ENCODE measurements at places on chromosomes 1 and 21. TPM values are rescaled to one million over a fixed set of nuclear protein-coding genes. Genes with fewer than 3 reads are reported as not detected.
A peak's percentile ranks its signal among the peaks of the same experiment; 100 is the strongest.

Gene MARK1
- total RNA-seq: 0.72 TPM

Gene TNFRSF18
- total RNA-seq: not detected

Gene CNKSR1
- total RNA-seq: under 0.01 TPM

Gene PLEKHN1
- total RNA-seq: 0.88 TPM

Gene RIMS3
- total RNA-seq: 6.2 TPM

Gene VAV3
- 0.72 TPM for total RNA-seq

Gene KANK4
- total RNA-seq: under 0.01 TPM

Gene TMIGD3
- 0.29 TPM for total RNA-seq

Gene CELA3B
- total RNA-seq: not detected

Gene NEK2
- total RNA-seq: 2.4 TPM

Gene OPRD1
- total RNA-seq: not detected

Gene MCOLN2
- 0.88 TPM for total RNA-seq

Gene KIF14
- total RNA-seq: 1.8 TPM

Gene DMRTA2
- under 0.01 TPM for total RNA-seq

Gene OR10J1
- not detected for total RNA-seq

Gene ATP1A4
- not detected for total RNA-seq

Gene HMGCS2
- total RNA-seq: not detected

- H3K27me3 ChIP-seq: no peaks in the 10 kb centered on the region
- no peaks in the 10 kb centered on the region for H3K36me3 ChIP-seq
- H3K27ac ChIP-seq: peak overlapping the region; percentile 9
- H3K4me3 ChIP-seq: peak overlapping the region; percentile 50
- H3K4me1 ChIP-seq: peaks cover 33% of the 10 kb centered on the region
- DNase-seq: peak; percentile 55
Measured at GRCh38 chr21:39630191-39630591, 17.5 kb downstream of the B3GALT5 start.

GRCh38 chr1:113452921-113453770 is 62.8 kb downstream of the MAGI3 start:
- peaks cover 12% of the 10 kb centered on the region for H3K4me1 ChIP-seq
- no peaks in the 10 kb centered on the region for H3K36me3 ChIP-seq
- no peak overlapping the region for H3K27ac ChIP-seq

- DNase-seq: no peak
- no peaks in the 10 kb centered on the region for H3K36me3 ChIP-seq
- H3K4me1 ChIP-seq: peaks cover 23% of the 10 kb centered on the region
- H3K27me3 ChIP-seq: no peaks in the 10 kb centered on the region
- no peak overlapping the region for H3K27ac ChIP-seq
Measured at GRCh38 chr1:23171181-23171755, 2.6 kb upstream of the LUZP1 start.

GRCh38 chr1:19344372-19344810 is 32.3 kb downstream of the SLC66A1 start:
- no peak overlapping the region for H3K4me3 ChIP-seq
- no peak overlapping the region for H3K27ac ChIP-seq
- no peaks in the 10 kb centered on the region for H3K27me3 ChIP-seq
- H3K4me1 ChIP-seq: no peaks in the 10 kb centered on the region
- peak; percentile 94 for DNase-seq
- H3K36me3 ChIP-seq: peaks cover 72% of the 10 kb centered on the region

DNA sequence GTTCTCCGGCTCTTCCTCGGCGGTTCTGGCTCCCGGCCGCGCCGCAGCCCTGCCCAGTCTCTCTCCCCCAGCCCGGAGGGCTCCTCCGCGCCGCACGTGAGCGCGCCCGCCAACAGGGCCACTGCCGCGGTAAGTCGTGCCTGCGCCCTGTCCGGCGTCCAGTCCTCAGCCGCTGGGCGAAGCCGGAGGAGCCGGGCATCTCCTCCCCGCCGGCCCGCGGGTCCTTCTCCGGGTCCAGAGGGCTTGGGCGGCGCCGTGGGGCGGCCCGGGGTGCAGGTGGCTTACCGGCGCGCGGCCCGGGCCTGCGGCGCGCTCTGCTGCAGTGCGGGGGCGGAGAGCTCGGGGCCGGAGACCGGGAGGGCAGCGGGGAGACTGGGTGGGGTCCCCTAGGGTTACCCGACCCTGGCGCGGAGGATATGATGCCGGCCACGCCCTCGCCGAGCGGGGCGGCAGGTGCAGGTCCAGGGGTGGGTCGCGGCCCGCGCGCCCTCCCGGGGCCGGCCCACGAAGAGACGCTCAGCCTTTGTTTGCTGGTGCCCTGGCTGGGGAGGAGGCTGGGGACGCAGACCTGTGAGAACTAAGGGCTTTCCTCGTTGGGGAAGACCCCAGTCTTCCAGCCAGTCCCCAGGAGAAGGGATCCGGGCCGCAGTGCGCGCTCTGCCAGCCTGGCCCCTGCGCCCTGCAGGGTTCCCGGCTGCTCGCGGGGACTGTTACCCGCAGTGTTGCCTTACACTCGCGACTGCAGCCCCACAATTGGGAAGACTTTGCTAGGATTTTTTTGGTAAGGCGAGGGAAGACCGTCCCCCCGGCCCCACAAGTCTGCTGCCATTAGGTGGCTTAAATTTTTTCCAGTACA is at the start of gene DOP1B:
DOP1B (plus strand) TSS at position 10 of the 856 bp plus-strand sequence. CDS start 7,910 bp downstream, outside the sequence.
- H3K27me3 ChIP-seq: no peaks in the 10 kb centered on the region
- peak within 1 kb of the TSS; percentile 88 for H3K4me3 ChIP-seq
- DNase-seq: peak; percentile 88
- H3K27ac ChIP-seq: no peak within 1 kb of the TSS

- H3K27me3 ChIP-seq: no peaks in the 10 kb centered on the region
- H3K36me3 ChIP-seq: no peaks in the 10 kb centered on the region
Measured at GRCh38 chr1:203153989-203154821, 21.4 kb downstream of the MYBPH start.

- H3K36me3 ChIP-seq: no peaks in the 10 kb centered on the region
- no peak overlapping the region for H3K4me3 ChIP-seq
- no peaks in the 10 kb centered on the region for H3K27me3 ChIP-seq
- peaks cover 25% of the 10 kb centered on the region for H3K4me1 ChIP-seq
- no peak overlapping the region for H3K27ac ChIP-seq
Measured at GRCh38 chr1:58907398-58907797, 123.6 kb upstream of the JUN start.

GRCh38 chr1:6984986-6985385 is 199.7 kb downstream of the CAMTA1 start:
- no peaks in the 10 kb centered on the region for H3K4me1 ChIP-seq
- peaks cover 20% of the 10 kb centered on the region for H3K27me3 ChIP-seq
- H3K27ac ChIP-seq: no peak overlapping the region
- no peak for DNase-seq
- no peaks in the 10 kb centered on the region for H3K36me3 ChIP-seq
- no peak overlapping the region for H3K4me3 ChIP-seq

GRCh38 chr1:71461416-71461815 is 380.6 kb upstream of the ZRANB2 start:
- no peaks in the 10 kb centered on the region for H3K4me1 ChIP-seq
- H3K27ac ChIP-seq: no peak overlapping the region
- no peak for DNase-seq
- no peaks in the 10 kb centered on the region for H3K36me3 ChIP-seq
- no peak overlapping the region for H3K4me3 ChIP-seq

- peak; percentile 78 for DNase-seq
- H3K27me3 ChIP-seq: no peaks in the 10 kb centered on the region
- H3K36me3 ChIP-seq: no peaks in the 10 kb centered on the region
Measured at GRCh38 chr1:2598329-2598931, 11.9 kb downstream of the PRXL2B start.

- H3K27ac ChIP-seq: no peak overlapping the region
- DNase-seq: no peak
- no peak overlapping the region for H3K4me3 ChIP-seq
- H3K4me1 ChIP-seq: peaks cover 47% of the 10 kb centered on the region
- no peaks in the 10 kb centered on the region for H3K36me3 ChIP-seq
Measured at GRCh38 chr1:205376739-205377138, 20.0 kb upstream of the KLHDC8A start.

DNA sequence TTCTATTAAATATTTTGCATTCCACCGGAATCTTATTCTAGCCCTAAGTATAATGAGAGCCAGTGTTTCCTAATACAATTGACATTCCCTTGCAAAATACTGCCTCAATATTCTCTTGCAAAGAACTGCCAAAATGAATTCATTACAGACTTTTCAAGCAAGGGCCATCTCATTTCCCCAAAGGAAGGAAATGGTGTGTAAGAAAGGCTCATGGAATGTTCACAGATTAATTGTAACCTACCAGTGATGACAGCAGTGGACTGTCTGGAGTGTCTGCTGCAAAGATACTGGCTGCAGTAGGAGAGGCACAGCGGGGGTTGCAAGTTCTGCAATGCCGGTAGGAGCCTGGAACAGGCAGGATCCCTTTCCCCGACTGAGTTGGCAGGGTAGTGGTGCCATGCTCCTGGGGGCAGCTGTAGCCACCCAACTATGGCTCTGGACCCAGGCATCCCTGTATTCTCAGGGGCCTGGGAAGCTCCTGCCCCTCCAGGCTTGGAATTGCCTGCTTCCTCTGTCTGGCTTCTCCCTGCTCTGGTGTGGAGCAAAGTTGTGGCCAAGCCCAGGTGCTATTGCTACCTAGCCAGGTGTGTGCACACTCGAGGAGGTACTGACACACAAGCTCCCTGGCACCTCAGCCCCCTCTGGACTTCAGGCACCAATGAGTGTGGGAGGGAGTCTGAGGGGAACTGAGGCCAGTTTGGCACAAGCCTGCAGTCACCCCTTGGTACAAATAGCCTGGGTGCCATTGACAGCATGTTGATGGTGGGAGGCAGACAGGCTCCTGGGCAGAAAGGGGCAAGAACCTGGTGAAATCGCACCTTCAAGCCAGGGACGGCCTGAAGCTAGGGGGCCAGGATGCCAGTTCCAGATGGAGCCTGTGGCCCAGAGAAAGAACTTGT is 1371.0 kb downstream of the KCNT2 start:
- H3K36me3 ChIP-seq: no peaks in the 10 kb centered on the region

DNA sequence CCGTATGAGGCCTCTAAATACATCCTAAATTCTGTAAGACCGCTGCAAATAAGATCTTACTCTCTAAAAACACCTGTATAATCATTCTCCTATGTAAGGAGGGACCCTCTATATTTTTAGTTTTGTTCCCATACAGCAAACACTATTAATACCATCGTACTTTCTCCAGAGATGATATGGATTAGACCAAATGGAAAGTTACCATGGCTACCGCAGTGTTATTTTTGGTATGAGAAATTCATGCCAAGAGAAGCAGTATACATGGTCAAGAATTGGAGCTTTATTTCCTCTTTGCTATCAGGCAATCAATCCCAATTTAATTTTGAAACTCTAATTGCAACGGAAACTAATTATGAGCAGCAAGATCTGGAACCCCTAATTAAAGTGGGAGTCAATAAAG is 70.0 kb downstream of the BCAR3 start:
- H3K36me3 ChIP-seq: no peaks in the 10 kb centered on the region
- H3K4me3 ChIP-seq: no peak overlapping the region
- H3K27ac ChIP-seq: peak overlapping the region; percentile 24
- H3K27me3 ChIP-seq: no peaks in the 10 kb centered on the region
- no peak for DNase-seq
- peaks cover 78% of the 10 kb centered on the region for H3K4me1 ChIP-seq

DNA sequence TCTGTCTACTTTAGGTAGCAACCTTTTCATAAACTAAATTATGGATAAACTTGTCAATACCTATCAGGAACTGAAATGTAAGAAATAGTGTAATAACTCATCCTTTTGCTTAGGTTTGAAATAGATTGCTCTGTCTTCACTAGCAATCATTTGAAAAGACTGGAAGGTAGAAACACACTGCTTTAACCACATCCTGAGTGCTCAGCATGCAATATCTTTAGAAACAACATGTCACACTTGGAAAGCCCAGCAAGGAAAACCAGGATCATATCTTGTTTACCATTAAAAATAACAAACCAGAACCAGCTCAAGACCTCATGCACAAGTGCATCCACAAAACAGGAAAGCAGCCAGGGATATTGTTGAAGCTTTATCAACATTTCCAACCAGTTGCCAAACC is 3.6 kb downstream of the KCNJ6 start:
- H3K36me3 ChIP-seq: no peaks in the 10 kb centered on the region
- DNase-seq: no peak
- peaks cover 61% of the 10 kb centered on the region for H3K27me3 ChIP-seq
- no peak overlapping the region for H3K4me3 ChIP-seq
- H3K4me1 ChIP-seq: peaks cover 3% of the 10 kb centered on the region
- no peak overlapping the region for H3K27ac ChIP-seq

- H3K27me3 ChIP-seq: no peaks in the 10 kb centered on the region
- no peak overlapping the region for H3K27ac ChIP-seq
- no peaks in the 10 kb centered on the region for H3K36me3 ChIP-seq
- no peaks in the 10 kb centered on the region for H3K4me1 ChIP-seq
- no peak for DNase-seq
- no peak overlapping the region for H3K4me3 ChIP-seq
Measured at GRCh38 chr1:211068976-211069375, 65.0 kb downstream of the KCNH1 start.

DNA sequence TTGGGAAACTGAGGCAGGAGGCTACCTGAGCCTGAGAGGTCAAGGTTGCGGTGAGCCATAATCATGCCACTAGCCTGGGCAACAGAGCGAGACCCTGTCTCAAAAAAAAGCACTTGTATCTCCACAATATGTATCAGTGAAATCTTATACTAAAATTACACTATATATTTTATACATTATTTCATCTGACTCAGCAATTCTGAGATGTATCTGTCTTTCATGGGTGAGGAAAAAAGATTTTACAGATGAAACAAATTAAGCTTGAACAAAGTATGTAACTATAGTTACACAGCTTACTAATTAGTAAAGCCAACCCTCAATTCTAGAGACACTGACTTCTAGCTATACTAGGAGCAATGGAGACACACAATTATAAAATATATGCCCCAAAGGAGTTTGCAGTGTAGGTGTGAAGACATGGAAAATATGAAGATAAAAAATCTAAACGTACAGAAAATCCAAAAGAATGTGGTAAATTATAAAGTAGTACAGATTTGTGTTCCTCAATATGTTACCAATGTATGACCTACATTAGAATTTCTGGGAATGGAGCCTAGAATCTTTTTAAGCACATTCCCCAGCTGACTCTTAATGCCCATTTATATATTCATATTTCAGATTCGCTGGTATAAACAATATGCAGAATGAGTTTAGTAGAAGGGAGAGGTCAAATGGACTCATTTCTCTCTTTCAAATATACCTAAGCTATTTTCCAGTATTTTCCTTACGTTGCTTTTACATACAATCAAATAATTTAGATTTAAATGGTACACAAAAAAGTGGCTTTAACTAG is 14.6 kb downstream of the GTF2B start:
- H3K36me3 ChIP-seq: peaks cover 21% of the 10 kb centered on the region
- H3K4me3 ChIP-seq: no peak overlapping the region
- peaks cover 3% of the 10 kb centered on the region for H3K4me1 ChIP-seq

- peaks cover 32% of the 10 kb centered on the region for H3K36me3 ChIP-seq
- DNase-seq: no peak
- no peaks in the 10 kb centered on the region for H3K27me3 ChIP-seq
- peaks cover 45% of the 10 kb centered on the region for H3K4me1 ChIP-seq
Measured at GRCh38 chr1:17631410-17631809, 91.9 kb downstream of the ARHGEF10L start.

GRCh38 chr1:29460041-29460610 is 223.8 kb downstream of the PTPRU start:
- H3K36me3 ChIP-seq: no peaks in the 10 kb centered on the region
- no peaks in the 10 kb centered on the region for H3K27me3 ChIP-seq
- peak; percentile 19 for DNase-seq
- no peaks in the 10 kb centered on the region for H3K4me1 ChIP-seq
- H3K27ac ChIP-seq: no peak overlapping the region
- H3K4me3 ChIP-seq: no peak overlapping the region
